Stimulated activated CD4-positive, alpha-beta T cell treated with anti-CD3 and anti-CD28 coated beads, Interleukin-2, amount 100 ng/mL, for 48 hours (primary cell): ENCODE measurements at places on chromosomes 2 and 18.

- DNase-seq: no peak
These were observed 161.3 kb upstream of the HNRNPA3 start for GRCh38 chr2:177051278-177051677.

GRCh38 chr2:122471753-122472152 is 716.3 kb downstream of the TSN start:
- DNase-seq: no peak

DNA sequence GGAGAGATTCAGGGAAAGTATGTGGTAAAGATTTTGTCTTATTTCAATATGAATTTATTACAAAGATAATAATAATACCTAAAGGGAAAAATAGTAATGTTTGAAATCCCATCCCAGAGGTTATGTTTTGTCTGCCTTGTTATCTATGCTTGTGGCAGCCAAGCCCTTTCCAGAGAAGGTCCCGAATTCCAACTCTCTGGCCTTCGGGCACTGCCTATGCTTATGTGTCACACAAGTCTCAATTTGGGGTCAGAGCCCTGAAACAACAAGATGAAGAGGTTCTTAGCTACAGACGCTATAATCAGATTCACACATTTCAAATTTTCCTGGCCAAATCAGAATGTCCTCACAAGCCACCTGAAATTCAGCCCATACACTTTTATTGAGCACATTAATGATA is 59.9 kb downstream of the DNER start:
- DNase-seq: no peak

DNA sequence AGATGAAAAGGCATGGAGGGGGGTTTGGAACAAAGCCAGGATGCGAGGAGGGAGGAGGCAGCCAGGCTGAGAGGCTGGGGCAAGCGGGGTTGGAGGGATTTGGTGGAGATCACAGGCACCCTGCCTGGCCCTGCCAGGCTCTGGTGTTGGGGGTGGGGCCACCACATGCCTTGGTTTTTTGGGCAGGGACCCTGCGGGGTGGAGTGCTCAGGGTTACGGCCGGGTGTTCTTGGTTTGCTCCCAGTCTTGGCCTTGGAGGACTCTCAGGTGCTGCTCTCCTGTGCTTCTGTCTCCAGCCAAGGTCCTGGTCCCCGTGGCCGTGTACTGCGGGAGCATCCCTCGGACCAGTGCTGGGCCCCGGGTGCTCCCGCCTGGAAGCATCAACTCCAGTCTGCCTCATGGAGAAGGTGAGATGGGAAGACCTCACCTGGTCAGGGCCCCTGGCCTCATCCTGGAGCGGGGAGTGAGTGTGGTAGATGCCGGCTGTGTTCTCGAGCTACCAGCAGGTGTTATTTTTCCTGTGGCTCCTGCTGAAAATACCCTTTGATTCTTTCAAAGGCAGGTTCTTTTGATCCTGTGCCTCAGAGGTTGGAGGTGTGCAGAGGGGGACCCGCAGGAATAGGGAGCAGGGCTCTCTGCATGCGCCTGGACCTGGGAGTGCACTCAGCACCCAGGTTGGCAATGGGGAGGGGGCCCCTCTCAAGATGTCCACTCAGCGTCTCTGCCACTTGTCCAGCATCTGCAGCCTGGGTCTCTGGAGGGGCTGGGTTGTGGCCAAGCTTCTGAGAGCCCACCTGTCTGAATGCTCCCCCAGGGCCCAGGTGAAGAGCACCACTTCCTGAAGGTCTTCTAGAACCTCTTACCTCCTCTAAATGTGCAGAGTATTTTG is 17.0 kb downstream of the TOGARAM2 start:
- DNase-seq: no peak
